ENCODE measurements at places on chromosomes 2 and 18.

DNA sequence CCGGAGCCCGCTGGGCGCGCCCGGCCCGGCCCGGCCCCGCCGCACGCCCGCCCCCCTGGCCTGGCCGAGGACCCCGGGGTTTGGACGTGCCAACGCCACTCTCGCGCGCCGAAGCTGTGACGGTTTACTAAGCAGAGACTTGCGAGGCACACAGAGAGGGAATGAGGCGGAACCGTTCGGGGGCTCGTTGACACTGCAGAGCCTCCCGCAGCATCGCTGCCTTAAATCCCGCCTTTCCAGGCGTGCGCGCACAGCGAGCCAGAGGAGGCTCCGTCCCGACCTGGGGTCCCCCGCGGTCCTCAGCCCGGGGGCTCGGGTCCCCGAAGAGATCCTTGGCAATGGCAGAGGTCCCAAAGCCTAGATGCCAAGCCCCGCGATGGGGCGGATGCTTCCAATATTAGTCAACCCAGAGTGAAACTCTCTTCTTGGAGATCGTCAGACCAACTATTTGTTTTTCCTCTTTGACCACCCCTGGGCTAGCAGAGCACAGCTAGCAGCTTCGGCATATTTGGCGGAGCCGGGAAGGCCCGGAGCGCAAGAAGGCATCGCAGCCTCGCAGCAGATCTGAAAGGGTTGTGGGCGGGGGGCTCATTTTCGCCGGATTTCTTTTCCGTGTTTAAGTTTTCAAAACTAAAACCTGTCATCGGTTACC lies at the start of gene ZNF385B:
Gene ZNF385B (minus strand): TSS at position 197 of the 652 bp plus-strand sequence.
- no peak for DNase-seq

- no peak for DNase-seq
Observed at GRCh38 chr2:14182227-14182946, 450.1 kb upstream of the LRATD1 start.

DNA sequence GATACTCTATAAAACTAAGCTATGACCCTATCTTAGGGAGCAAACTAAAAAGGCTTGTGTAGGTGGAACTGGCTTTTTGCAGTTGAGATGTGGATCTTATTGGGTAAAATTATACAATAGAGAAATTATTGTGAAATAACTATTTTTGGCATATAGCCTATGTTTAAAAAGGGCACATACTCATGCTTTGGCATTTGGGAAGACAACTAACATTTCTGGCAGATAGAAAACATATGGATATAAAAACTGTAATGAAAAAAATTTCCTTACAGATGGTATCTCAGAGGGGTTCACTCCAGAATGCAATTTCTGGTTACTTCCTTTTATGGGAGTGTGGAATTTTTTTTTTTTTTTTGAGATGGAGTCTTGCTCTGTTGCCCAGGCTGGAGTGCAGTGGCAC lies 120.1 kb upstream of the CCDC195 start:
- no peak for DNase-seq

DNA sequence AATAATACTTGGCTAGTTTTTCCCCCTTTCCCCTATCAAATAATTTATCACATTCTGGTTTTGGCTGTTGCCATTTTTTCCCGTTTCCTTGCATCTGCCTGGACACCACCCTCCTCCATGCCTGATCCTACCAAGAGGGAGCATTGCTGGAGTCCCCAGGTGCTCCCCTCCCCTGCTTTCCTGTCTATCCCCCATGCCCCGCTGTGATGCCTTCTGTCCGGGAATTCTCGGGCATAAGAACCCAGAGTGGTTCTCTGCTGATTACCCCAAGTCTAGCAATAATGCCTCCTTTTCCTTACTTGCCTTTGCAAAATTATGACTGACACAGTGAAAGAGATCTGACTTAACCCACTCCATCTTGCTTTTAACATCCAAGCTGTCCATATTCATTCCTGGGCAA lies 248.0 kb upstream of the PXDN start:
- DNase-seq: no peak

DNA sequence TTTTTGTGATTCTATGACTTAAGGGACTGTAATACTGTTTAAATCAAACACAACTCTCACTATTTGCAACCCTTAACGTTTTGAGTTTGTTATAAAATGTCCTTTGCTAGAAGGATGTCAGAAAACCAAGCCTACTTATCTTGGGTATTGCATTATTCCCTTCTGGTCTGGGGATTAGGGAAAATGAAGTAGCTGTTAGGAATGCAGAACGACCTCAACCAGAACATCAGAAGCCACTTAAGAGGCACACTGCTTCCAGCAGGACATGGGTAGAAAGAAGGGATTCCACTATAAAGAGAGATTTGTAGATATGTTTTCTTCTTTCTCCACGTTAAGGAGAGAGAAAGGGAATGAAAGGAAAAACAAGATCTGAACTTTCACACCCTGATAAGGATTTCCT lies 101.2 kb downstream of the SETBP1 start:
- no peak for DNase-seq

DNA sequence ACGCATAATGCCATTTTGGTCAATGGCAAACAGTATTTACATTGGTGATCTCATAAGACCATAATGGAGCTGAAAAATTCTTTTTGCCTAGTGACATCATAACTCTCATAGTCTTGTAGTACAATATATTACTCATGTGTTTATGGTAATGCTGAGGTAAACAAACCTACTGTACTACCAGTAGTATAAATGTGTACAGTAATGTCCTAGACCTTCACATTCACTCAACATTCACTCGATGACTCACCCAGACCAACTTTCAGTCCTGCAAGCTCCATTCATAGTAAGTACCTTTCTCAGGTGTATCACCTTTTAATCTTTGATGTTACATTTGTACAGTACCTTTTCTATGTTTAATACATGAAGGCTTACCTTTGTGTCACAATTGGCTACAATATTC lies 558.2 kb upstream of the PIK3C3 start:
- no peak for DNase-seq

- peak; percentile 75 for DNase-seq
Observed at GRCh38 chr2:143685421-143686078, 556.3 kb downstream of the ARHGAP15 start.

- no peak for DNase-seq
Observed at GRCh38 chr2:64987001-64987955, 1.9 kb upstream of the SLC1A4 start.

DNA sequence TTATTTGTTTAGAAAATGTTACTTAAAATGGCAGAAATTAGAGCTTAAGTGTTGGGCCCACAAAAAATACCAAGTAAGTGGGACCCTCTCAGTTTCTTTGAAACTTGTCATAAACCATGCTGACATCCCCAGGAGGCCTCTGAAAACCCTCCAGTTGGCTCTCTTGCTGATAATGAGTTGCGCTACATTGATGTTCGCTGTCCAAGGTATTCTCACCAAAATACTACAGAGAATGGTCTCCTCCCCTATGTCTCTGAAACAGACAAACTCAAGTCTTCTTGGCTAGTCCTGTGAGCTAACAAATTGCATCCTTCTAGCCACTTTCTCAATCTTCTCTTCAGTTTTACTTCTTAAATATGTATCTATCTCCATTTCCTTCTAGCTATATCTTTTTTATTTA lies 669.4 kb downstream of the IRS1 start:
- DNase-seq: no peak

- DNase-seq: no peak
Observed at GRCh38 chr2:74865770-74866674, 32.1 kb downstream of the HK2 start.

DNA sequence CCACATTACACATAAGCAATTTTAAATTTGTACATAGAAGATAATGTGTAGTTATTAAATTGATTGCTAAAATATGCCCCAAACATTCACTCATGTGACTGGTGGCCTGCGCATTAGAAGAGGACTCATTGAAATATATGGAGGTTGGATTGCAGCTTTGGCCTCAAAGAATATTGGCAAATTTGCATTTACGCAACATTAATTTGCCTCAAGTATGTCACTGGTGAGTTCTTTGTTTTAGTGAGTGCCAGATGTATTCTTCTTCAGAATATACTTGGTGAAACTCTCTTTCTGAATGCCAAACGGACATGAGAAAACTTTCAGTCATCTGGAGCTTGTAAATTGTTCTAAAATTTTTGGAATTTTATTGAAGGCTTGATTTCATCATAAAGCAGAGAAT lies 5.9 kb upstream of the EFEMP1 start:
- DNase-seq: no peak

DNA sequence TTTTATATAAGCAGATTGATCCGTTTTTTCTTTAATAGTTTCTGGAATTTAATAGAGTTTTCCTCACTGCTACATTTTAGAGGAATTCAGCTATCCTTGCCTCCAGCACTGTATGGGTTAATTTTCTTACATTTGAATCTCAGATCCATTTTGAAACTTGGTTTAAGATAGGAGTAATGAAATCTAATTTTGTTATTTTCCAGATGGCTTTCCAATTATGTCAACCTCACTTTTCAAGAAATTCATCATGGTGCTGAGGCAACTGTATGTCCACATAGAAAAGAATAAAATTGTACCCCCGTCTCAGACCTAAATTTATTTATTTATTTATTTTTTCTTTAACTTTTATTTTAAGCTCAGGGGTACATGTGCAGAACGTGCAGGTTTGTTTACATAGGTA lies 105.1 kb downstream of the EPB41L5 start:
- no peak for DNase-seq

DNA sequence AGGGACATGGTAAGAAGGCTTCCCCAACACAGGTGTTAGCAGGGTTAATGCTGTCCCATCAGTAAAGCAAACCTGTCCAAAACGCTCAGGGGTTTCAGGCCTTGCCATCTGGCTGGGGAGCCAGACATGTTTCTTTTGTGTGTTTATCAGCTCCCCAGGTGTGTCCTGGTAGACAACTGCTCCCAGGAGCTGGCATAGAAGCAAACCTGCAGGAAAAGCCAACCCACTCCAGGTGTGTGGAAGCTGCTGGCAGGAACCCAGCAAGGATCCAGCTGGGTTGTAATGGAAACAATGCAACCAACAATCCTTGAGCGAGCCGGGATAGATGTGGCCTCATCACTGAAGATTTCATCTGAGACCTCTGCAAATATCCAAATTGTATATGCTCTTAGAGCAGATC lies 123.1 kb downstream of the RAB3GAP1 start:
- DNase-seq: peak; percentile 26

DNA sequence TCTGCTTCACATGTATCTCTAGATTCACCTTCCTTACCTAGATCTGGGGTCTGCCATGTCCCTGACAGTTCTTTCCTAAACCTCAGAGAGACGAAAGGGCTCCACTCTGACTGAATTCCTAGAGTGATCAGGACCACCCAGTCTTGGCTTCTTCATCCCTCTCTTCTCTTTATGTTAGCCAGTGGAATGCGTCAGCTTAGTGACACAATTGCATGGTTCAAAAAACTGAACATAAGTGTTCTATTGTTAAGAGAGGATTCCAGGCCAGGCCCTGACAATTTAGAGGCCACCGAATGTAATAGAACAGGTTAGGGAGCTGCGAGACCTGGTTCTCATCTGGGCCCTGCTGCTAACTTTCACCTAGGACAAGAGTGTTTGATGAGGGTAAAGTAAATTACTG lies 10.0 kb downstream of the PRELID3A start:
- DNase-seq: no peak

GRCh38 chr2:163802284-163802683 lies 66.5 kb upstream of the FIGN start:
- DNase-seq: no peak

- no peak for DNase-seq
Observed at GRCh38 chr2:72916743-72917137, 579 bp upstream of the EMX1 start.

- DNase-seq: no peak
Observed at GRCh38 chr2:150256736-150257135, 230.7 kb downstream of the RND3 start.

DNA sequence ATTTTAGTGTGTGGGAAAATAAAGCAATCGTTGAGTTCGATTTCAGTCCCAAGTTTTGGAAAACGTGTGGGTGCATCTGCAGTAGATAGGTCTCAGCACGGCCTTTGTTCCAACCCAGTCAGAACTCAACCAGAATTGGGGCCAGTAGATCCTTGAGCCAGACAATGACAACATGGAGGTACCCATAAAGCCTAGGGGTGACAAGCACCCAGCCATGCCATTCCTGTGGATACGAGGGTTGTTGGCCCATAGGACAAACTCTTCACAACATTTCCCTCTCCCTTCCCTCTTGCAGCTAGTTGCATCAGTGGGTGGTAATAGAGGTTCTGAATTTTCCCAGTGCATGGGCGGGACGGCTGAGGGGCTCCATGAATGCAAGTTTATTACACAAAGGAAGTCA lies 60.1 kb downstream of the ST3GAL5 start:
- no peak for DNase-seq

DNA sequence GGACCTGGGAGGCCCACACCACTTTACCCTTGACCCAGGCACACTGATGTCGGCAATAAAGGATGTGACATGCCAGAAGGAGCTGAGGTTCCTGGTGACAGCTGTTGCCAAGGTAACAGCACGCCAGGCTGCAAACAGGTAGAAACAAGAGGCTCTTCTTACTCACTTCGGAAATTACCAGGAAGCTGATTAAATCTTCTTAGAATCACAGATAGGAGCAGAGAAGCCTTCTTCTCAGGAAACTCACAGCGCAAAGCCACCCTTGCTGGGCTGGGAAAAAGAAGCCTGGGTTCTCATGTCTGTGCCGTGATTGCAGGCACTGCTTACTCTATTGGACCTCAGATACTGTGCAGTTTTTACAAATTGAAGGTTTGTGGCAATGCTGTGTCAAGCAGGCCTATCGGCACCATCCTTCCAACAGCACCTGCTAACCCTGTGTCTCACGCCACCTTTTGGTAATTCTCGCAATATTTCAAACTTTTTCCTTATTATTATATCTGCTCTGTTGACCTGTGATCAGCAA lies 61.0 kb upstream of the TAF1B start:
- DNase-seq: no peak

DNA sequence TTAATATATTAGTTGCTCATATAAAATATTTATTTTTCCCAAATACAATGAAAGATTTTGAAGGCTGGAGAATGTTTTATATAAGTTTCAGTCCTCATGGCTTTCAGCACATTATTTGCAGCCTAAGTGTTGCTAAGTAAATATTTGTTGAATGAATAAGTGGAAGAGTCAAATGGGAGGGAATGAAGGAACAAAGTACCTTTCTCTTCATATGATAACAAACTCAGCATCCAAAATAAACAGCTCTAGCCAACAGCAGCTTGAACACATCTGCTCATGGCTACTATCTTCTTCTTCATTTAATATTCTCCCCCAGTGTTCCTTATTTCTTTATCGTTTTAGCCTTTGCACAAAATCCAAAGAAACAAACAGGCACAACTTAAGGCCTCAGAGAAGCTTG lies 385.2 kb upstream of the PIK3C3 start:
- DNase-seq: peak; percentile 60

GRCh38 chr18:46213295-46213694 lies 109.1 kb downstream of the HAUS1 start:
- no peak for DNase-seq

DNA sequence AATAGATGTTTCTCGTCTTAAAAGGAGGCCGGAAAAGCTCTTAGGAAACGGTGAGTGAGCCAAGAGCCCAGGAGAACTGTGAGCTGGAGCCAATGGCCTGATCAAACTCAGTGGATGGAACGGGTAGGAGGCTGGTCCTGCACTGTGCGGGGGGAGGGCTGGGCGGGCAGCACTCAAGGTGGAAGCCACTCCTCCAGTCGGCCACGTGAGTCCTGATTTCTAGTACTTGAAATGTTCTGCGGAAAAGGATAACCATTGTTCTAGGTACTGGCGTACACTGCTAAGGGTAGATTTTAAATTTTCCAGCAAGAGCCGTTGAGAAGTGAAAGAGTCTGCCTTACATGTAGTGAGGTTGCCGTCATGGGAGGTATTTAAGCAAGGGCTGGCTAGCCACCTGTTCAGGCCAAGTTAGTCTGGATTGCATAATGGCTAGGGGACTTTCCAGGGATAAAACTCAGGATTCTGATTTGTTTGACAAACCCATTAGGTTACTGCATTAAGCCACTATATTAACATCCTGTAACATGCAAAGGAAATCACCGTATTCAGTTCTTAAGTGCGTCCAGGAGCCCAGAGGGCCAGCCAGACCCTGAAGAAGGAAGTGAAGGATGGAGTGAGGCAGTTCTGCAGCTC lies 51.3 kb upstream of the ODC1 start:
- DNase-seq: no peak
